ENCODE measurements at places on chromosomes 1 and 21.

DNA sequence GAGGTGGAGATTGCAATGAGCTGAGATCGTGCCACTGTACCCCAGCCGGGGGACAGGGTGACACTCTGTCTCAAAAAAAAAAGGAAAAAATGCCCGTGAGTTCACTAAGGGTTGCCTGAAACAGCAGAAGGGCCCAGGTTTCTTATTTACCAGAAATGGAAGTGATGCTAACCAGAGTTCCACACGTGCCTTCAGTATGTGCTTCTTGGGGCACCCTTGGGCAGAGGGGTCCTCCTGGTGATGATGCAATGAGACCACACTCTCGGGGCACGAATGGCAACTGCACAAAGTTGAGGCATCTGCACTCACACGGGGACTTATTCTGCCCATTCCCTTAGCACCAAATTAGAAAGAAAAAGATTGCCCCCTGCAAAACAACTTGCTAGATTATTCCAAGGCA is 29.2 kb downstream of the OLIG1 start:
- DNase-seq: no peak

- no peak for DNase-seq
These were observed 7.7 kb downstream of the ZBTB21 start for GRCh38 chr21:42002421-42002958.

DNA sequence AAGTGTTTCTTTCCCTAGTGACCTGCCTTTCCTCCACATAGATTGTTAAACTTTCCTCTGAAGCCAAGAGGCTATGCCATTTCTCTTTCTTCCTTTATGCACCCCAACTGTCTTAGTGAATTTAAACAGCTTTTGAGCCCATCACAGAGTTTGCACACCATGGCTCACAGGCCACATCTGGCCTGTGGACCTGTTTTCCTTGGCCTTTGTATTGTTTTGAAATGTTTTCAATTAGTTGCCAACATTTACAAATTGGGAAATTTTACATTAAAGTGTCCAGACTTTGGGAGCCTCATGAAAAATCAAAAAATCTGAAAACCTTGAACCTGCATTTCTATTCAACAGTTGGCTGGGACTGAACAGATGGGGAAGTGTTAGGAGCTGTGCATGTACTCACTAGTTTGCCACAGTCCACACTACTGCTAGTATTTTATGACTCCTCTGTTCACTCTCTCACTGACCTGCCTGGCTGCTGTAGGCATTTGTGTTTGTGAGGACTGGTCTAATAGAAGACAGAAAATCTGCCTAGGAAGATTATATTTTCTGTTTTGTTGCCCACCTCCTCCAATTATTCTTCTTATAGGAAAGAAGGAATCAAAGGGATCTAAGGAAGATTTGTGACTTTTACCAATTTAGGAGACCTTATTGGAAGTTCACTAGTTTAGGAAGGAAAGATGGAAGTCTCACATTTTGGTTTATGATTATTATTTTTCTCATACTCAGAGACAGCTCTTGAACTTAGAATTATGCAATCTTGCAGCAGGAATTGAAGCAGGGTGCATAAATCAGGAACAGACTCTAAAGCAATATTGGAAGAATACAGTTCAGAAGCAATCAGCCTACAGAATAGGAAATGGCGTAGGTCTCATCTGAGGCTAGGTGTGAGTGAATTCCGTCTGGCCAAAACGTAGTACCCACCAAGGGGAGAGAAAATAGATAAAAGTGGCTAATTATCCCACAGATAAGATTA is 134.7 kb downstream of the HLX start:
- DNase-seq: no peak

GRCh38 chr1:100506217-100506616 is 31.7 kb upstream of the GPR88 start:
- no peak for DNase-seq

DNA sequence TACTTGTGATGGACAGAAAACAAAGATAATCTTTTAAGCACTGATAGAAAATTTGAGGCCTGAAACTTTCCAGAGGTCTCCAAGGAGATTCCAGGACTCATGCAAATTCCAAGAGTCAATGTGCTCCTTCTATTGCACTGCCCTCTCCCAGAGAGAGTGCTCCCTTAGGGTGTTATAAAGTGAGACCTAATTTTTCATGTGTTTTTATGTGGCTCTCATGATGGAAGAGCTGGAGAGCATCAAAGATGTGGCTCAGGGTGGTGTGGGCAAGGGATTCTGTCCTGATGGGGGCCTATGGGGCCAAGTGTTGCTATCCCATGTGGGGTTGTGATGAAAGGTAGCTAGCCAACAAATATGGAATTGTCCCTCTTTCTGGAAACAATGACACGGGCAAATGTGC is 101.3 kb downstream of the PRRX1 start:
- no peak for DNase-seq

DNA sequence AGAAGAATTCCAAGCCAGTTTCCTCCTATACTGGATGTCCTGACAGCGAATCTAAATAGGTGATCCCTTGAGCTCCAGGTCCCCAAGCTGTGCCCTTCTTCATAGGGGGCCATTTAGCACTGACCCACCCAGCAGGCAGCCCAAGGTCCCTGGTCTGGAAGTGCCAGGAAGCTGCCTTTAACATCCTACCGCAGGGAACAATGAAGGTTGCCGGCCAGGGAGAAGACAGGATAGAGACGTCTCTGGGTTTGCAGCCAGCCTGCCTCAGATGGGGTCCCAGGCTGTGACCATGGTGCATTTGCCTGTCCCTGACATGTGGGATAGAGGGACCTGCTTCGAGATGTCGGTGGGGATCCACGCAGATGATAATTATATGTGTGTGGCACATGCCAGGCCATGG is 2.7 kb upstream of the RIPK4 start:
- DNase-seq: no peak

DNA sequence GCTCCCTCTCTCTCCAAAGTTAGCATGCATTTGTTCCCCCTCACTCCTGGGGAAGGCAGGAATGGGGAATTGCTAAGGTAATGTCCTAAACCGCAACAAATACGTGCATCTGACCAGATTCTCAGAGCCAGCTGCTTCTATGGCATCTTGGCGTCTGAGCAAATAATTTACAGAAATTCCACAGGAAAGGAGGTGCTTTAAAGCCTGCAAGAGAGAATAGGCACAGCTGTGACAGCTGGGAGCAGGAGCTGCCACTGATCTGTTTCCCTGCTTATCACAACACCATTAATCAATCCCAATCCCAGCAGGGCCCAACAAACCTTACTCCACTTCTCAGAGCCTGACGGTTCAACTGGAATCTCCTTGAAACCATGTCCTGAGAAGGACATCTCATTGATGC is 83.5 kb upstream of the ZNF281 start:
- DNase-seq: no peak

GRCh38 chr1:16260814-16261213 is 23.8 kb upstream of the CPLANE2 start:
- no peak for DNase-seq

DNA sequence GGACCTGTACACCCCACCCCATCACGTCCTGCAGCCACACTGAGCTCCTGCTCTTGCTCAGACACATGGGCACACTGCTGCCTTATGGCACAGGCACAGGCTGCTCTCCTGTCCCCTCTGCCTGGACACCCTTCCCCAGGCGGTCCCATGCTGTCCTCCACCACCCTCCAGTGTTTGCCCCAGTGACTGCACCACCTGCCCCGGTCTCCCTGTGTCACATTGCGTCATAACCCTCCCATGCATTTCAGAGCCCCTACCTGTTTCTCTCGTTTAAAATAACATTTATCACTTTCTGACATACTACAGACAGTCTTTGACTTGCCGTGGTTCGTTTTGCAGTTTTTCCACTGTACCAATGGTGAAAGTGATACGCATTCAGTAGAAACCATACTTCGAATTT is 159.2 kb downstream of the CAMTA1 start:
- DNase-seq: no peak

GRCh38 chr1:1892763-1893120 is 1.9 kb upstream of the GNB1 start:
- no peak for DNase-seq

- DNase-seq: no peak
These were observed 52.9 kb upstream of the FGGY start for GRCh38 chr1:59243978-59244377.

- DNase-seq: no peak
These were observed 311.8 kb upstream of the B3GALT2 start for GRCh38 chr1:193498088-193498655.

- no peak for DNase-seq
These were observed 148.5 kb downstream of the GDAP2 start for GRCh38 chr1:117780687-117781475.

DNA sequence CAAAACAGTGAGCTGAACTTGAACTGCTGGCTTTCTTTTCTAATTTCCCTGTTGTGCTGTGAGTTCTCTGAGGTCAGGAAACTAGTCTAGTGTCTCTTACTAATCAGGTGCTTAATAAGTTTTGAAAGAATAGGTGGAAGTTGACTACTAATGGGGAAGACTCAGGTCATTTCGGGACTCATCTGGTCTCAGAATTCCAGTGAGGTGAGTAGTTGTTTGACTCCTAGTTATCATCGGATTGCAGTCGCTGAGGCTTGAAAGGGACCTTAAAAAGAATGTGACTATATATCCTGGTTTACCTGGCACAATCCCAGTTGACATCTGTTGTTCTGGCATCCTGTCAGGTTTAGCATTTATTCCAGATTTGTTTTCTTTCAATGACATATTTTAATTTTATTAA is 81.4 kb upstream of the SPAG17 start:
- DNase-seq: no peak

DNA sequence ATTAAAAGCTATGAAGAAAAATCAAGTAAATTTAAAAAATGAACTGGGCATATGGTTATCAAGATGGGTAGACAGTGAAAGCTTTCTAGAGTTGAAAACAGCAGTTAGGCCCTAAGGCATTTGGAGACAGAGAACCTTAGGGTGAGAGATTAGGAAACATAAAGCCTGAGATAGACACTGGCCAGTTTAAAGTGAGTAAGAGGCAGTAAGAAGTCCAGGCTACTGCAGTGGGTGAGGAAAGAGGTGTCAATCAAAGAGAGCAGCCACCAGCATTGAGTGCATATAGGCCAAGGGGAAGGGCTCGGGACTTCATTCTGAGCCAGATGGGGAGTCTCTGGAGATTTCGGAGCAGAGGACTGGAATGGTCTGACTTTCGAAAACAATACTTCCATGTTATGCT is 1360.5 kb upstream of the ADGRL4 start:
- no peak for DNase-seq

- no peak for DNase-seq
These were observed 4.1 kb upstream of the TTLL10 start for GRCh38 chr1:1169429-1170214.

- no peak for DNase-seq
These were observed 224.1 kb upstream of the CACYBP start for GRCh38 chr1:174775621-174776020.

DNA sequence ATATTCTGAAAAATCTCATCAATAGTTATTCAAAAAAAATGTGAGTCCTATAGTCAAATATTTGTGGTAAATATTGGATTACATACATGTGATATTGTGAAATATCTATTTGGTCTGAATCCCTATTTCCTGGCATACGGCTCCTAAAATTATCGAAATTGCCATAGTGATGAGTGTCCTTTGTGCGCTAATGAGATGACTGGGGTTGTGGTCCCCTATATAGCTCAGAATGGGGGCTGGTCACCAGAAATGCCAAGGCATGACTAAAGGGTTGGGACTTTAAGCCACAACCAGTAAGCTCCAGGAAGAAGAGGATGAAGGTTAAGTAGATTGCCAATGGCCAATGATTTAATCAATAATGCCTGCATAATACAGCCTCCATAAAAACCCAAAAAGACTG is 610.2 kb upstream of the CHRM3 start:
- no peak for DNase-seq

DNA sequence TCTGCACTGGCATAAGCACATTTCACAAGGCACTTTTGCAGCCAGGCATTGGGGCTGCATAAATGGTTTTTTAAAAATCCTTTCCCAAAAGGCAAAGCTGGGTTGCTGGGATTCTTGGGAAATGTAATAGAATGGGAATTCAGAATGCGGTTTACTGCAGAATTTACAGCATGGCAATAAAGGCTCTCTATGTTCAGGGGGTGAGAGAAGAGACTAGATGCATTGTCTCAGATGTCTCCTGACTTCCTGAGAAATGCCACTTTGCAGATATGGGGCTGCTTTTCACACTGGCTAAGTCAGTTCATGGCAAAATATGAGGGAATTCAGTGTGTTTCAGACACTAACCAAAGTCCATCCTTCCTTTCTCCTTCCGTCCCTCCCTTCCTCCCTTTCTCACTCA is 13.5 kb downstream of the FCGR2B start:
- DNase-seq: no peak

DNA sequence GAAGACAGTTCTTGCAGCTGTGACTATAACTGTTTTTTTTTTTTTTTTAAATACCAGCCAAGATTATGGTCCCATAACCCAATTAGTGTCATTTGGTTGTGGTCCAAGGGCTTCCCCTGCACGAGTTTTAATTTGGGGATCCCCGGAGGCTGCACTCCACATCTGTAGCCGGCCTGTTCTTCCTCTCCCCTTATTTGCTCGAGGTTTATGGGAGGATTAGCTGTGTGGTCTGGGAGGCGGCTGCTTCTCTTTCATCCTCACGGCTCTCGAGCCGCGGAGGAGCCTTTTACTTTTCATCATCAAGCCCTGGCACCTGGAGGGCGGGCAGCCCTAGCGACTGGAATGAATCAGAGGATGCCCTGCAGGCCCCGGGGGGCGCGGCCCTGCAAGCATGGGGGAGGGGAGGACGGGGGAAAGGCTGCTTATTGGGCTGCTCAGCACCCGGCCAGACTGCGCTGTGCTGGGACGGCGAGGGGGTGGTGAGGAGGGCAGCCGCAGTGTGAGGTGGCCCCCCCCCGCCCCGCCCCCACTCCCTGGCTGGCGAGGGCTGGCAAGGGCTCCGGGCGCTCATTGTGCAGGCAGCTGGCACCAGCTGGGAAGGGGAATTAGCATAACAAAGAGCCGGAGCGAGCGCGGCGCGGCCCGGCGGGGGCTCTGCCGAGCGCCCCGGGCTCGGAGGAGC is 18.5 kb downstream of the SERTAD4 start:
- DNase-seq: no peak

GRCh38 chr1:224620105-224620504 is 4.0 kb downstream of the CNIH3 start:
- no peak for DNase-seq

DNA sequence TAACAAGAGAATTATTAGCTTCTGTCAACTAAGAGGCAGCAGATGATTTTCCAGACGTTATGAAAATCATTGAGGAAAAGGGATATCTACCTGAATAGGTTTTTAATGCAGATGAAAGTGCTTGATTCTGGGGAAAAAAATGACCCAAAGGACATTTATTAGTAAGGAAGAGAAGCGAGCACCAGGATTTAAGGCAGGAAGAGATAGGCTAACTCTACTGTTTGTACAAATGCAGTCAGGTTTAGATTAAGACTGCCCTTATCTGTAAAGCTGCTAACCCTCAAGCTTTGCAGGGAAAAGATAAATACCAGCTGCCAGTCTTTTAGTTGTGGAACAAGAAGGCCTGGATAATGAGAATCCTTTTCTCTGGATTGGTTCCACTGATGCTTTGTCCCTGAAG is 33.0 kb upstream of the LRIG2 start:
- no peak for DNase-seq

Measured in hematopoietic multipotent progenitor cell treated with erythropoietin and hydrocortisone succinate and interleukin-3 and kit ligand, for 17 days (in vitro differentiated cells).